ENCODE measurements at places on chromosomes 5 and 9.

- no peak for DNase-seq
These were observed 36.2 kb downstream of the FBXL17 start for GRCh38 chr5:108345541-108346171.

GRCh38 chr5:54309276-54309675 is 1.1 kb downstream of the ARL15 start:
- DNase-seq = no peak

DNA sequence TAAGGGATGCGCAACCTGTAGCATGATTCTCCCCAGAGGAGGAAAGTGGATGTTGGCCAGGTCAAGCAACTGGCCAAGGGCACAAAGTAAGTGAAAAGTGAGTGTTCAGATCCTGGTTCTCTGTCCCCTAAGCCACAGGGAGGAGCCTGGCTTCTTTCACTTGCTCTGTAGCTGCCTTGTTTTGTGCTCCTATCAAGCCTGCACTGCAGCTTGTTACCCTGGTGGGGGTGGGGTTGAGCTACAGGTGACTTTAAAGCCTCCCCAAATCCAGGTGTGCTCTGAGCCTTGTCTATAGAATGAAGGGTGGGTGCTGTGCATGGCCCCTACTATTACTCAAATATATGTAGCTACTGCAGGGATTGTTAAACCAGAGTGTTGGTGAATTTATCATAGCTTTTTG is 32.9 kb downstream of the RALGPS1 start:
- DNase-seq = no peak

- no peak for DNase-seq
These were observed 300 bp upstream of the SVEP1 start for GRCh38 chr9:110579862-110580219.

DNA sequence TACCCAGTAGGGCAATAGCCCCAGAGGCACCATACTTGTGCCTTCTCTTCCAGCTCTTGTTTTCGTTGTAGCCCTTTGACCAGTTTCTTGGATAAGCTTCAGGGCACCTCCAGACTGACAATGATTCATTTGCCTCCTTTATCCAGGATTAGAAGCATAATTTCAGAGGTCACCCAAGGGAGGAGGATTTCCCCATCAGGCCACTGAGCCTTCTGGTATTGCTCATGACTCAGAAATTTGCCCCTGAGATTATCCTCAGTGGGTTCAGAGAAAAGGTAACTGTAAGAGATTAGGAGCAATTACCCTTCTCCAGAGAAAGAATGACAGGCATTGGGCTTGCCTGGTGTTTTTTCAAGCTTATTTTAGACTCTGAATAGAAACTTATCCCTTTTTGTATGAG is 147.9 kb downstream of the MSX2 start:
- DNase-seq = no peak

GRCh38 chr9:127568971-127569885 is 42.8 kb upstream of the STXBP1 start:
- DNase-seq = peak; percentile 83

GRCh38 chr5:14451871-14452270 is 129.7 kb upstream of the OTULINL start:
- no peak for DNase-seq

DNA sequence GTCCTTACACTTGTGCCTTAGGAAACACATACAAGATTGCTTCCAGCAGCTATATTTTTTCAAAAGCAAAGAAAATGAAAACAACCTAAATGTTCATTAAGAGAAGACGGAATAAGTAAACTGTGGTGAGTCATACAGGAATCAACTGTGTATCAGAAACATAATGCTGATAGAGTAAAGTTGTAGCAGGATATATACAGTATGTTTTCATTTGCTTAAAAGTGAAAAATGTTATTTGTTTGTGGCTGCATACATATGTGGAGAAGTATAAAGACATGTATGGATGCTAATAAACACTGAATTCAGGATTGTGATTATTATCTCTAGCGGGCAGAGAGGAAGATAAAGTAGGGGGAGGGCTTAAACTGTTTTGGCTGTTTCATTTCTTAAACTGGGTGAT is 8.3 kb downstream of the DCTN4 start:
- no peak for DNase-seq

GRCh38 chr5:125370461-125371205 is 624.2 kb upstream of the ZNF608 start:
- DNase-seq = no peak

GRCh38 chr5:132501961-132502931 is 11.7 kb upstream of the IRF1 start:
- DNase-seq = no peak

- no peak for DNase-seq
These were observed 17.5 kb downstream of the CRB2 start for GRCh38 chr9:123373447-123373923.

DNA sequence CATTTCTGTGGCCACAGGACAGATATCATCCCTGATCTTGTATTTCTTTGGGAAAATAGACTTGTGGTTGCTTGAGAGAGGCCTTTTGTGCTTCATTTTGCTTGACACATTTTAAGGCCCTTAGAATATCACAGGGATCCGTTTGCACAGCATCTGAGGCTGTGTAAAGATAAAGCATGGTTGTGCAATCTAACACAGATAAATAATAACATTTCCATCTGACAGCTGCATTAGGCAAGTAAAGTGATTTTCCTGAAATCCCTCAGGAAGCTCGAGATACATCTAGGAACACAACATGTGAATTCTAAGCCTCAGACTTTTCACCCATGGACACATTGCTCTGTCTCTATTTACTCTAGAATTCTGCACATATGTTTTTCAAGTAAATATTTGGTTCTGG is 212.8 kb upstream of the ADAMTSL1 start:
- DNase-seq = no peak

GRCh38 chr9:127076860-127077643 is 45.4 kb downstream of the ANGPTL2 start:
- DNase-seq = no peak

DNA sequence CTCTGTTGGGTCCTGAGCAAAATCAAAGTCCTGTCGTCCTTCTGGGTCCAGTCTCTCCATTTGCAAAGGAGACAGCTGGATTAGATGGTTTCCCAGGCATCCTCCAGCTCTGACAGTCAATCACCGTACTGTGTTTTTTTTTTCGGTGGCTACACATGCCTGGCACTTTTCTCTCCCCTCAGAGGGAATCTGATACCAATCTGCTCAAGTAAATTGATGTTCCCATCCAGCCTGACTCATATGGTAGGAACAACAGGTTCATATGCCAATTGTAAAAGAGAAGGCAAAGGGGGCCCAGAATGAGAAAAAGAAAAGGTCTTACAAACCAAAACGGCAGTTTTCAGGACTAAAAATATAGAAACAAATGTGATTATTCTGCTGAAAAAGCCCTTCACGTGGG is 1.2 kb downstream of the FBXO10 start:
- DNase-seq = no peak

DNA sequence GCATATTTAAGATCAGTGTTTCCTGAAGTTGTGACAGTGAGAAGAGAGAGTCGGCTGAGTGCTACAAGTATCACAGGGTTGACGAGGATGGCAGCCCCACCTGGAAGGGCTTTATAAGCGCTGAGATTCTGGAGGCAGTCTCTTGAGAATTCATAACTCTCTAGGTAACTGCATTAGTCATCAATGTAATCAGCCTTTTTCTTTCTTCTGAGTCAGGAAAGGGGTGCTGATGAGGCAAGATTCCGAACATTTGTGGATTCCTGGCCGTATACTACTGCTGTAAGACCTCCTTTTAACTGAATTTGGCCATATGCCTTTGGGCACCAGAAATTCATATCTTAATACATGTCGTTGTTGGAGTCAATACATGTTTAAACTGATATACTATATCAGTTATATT is 6.6 kb upstream of the RNF20 start:
- DNase-seq = no peak

GRCh38 chr5:67723873-67724272 is 491.7 kb upstream of the PIK3R1 start:
- no peak for DNase-seq

DNA sequence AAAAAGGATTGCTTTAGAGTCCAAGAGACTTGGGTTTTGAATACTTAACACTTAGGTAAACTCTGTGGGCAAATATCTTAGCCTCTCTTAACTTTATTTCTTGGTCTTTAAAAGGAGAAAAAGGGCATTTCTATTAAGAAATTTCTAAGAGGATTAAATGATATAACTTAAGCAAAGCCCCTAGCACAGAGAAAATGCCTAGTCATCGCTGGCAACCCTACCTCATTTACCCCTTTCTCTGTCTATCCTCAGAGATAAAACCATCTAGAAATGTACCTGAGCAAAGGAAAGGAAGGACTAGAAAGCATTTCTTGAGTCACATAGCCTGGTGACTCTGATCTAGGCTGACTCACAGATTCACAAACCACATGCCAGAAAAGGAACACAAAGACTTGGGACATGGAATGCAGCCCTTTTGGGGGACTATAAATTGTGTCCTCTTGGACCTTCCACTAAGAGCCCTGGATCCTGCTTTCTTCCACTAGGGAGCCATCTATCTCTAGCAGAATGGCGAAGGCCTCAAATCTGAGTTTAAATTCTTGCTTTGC is 120.6 kb downstream of the FOXD1 start:
- DNase-seq = no peak

GRCh38 chr5:144945503-144945902 is 774.8 kb downstream of the KCTD16 start:
- no peak for DNase-seq

GRCh38 chr9:136328622-136329041 is 1.3 kb downstream of the GPSM1 start:
- no peak for DNase-seq

DNA sequence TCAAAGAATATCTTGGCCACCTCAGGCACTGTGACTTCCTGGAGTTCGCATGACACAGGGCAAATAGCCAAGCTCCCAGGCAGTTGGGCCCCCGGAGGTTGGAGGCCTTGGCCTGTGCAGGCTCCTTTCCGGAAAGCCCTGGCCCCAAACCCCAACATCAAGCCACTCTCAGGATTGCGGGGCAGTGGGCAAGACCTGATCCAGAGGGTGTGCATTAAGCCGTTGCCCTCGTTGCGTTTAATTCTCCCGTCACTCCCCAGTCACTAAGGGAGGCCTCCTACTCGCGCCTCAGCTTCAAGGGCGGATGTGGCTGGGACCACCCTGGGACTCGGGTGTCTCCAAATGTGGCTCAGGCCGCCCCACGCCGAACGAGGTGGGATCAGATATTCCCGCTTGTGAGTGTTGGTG is 60.1 kb downstream of the TMEM174 start:
- DNase-seq = no peak

DNA sequence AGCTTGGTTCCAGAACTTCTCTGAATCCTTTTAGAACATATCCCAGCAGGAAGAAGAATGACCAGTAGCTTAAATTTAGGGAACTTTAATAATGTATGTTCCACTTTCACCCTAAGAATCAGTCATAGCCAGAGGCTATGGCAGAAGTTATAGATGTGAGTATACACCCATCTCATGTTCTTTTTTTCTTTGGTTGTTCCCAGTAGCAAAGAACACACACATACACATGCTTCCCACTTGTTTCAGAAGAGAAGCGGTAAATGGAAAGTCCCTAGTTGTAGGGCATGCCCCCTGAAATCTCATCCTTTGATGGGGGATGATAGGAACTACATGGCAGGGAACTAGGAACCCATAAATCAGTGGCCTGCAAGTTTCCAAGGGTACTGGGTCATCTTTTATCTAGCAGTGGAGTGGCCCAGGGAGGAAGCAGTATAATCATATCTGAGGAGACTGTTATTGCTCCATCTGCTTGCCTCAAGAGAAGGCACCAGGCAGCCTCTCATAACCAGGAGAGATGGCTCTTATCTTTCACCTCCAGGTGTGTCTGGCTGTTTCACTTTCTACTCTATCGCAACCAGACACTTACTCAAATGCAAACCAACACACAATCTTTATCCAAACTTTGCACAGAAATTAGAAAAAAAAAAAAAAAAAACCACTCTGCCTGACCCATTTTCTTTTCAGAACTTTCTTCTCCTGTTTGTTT is 109.5 kb downstream of the SNCAIP start:
- DNase-seq = no peak

DNA sequence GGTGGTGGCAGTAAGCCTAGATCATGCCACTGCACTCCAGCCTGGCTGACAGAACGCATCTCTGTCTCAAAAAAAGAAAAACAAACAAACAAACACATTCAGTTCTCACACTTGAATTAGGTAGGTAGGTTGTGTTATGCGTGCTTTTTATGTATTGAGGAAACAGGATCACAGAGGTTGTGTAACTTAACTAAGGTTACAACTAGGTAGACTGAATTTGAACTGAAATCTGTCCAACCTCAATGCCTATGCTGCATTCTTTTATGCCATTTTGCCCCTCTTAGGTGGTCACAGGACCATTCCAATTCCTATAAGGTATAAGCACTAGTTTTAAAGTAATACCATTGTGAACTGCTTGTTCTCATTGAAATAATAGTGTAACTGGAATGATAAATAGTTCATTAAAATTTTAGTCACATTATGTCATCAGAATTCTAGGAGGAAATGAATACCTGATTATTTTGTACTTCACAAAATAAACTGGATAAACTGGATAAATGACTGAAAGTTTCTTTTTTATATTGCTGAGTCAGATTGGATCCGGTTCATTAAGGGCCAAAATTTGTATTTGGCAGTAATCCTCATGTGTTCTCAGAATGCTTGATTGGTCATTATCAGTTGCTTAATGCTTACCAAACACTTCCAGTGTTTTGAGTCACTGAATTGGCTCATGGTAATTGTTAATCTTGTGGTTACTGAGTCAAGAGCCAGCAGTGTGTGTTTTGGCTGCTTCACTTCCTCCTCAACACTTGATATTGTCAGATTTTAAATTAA is 7.1 kb downstream of the UBAP1 start:
- no peak for DNase-seq

DNA sequence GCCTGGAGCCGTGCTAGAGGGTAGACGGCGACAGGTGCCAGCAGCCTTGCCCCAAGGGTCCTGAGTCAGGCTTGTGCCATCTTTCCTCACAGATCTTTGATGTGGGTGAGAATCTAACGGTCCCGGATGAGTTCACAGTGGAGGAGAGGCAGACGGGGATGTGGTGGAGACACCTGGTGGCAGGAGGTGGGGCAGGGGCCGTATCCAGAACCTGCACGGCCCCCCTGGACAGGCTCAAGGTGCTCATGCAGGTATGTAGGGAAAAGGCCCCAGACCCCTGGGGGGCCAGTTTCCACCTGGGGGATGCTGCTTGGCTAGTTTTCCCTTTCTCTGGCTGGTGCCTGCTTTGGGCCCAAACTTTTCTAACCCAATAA is 24.0 kb downstream of the PTGES2 start:
- peak; percentile 46 for DNase-seq

DNA sequence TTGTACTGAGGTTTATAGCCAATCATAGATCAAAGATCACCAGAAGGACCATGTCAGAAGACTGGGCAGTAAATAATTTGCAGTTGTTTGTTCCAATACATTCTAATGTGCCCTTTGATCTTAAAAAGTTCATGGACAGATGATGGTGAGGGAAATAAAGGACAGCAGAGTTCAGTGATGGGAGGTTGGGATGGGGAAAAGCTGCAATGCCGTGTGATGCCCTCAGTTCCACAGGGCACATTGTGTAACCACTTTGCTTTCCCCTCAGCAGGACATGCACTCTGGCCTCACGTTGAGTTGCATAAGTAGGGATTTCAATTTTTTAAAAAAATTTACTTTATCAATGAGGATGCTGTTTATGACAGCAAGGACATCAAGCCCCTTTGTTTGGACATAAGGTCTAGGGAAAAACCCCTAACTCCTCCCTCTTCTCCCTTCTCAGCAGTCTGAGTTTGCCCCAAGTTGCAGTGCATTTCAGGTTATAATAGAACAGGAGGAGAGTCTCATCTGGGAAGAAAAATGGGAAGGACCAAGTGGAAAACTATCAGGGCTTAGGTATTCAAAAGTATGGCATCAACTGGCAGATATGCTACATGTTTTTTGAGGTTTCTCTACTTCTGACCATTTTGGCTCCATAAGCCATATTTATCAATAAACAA is 83.1 kb upstream of the TMED7 start:
- DNase-seq = no peak

GRCh38 chr5:9212605-9213004 is 333.3 kb downstream of the SEMA5A start:
- DNase-seq = no peak
